ENCODE measurements at places on chromosomes 12 and 14.

GRCh38 chr14:95951359-95951758, 74.7 kb downstream of the TUNAR start:
- DNase-seq: no peak

DNA sequence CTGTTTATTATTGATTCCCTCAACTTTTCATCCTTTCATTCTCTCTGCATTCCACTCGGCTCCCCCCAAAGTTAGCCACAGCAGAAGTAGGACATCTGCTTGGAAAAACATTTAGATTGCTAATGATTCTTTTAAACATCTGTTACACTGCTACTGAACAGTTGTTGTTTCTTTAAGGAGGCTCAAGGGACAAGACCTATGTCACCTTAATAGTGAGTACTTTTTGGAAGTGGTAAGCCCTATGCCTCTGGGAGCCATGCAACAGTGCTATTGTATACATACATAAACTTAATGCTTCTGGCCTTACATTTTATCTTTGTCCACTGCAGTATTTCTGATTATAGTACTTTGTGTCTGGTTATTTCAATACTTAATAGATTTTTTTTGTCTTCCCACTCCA, 628.2 kb upstream of the FOXG1 start:
- peak; percentile 37 for DNase-seq

GRCh38 chr12:108270035-108270848, 68.9 kb downstream of the CMKLR1 start:
- no peak for DNase-seq

DNA sequence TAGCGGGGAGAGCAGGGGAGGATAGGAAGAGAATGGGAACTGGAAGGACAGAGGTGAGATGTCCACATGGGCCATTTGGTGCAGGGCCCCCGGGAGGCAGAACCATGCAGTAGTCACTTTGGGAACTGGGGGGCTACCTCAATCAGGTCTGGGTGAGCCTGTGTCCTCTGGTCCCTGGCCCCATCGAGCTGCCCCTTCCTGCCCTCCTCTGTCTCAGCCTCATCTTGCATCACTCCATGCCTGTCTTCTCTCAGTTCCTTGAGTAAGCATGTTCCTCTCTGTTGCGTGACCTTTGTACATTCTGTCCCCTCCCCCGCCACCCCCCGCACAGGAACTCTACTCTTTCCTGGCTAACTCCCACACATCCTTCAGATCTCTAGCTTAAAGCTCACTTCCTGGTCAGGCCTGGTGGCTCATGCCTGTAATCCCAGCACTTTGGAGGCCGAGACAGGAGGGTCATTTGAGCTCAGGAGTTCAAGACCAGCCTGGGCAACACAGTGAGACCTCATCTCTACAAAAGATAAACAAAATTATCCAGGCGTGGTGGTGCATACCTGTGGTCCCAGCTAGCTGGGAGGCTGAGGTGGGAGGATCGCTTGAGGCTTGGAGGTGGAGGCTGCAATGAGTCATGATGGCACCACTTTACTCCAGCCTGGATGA, 23.2 kb downstream of the FOS start:
- no peak for DNase-seq

- no peak for DNase-seq
Measured at GRCh38 chr12:132337557-132337956, 8.2 kb upstream of the GALNT9 start.

DNA sequence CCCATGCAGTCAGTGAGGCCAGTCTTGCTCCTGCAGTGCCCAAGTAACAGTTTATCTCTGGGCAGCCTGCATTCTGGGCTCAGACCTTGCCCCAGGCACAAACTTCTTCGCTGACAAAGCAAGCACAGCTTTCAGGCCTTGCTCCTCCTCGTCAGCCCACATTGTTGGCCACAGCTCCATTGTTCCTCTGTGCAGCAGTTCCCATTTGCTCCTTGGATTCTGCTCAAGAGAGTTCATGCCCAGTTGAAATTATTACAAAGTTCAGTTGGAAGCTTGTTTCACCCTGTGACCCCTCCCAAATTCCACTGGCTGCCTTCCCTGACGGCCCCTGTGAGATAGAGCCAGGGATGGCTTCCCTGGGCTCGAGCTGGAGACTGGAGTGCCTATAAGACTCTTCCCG, 163.4 kb upstream of the DDHD1 start:
- no peak for DNase-seq

DNA sequence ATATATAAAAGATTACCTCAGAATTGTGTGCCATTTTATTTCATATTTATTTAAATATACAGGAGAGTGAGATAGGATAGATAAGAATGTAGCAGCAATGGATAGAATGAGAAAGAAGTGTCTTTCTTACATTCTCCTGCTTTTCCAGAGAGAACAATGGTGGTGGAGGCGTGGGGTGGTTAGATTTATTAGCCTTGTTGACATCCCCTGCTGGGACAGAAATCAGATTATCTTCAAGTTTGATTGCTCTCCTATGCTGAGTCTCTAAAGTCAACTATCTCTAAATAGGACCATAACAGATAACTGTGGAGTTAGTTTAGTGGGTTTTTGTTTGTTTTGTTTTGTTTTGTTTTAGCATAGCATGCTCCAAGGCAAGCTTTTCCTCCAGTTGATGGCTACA, 397.6 kb downstream of the LRFN5 start:
- no peak for DNase-seq

GRCh38 chr12:50110127-50110761, 1.8 kb upstream of the COX14 start:
- DNase-seq: no peak

GRCh38 chr12:12691549-12691948, 4.4 kb downstream of the GPR19 start:
- DNase-seq: no peak

- DNase-seq: no peak
Measured at GRCh38 chr12:58557661-58558060, 362.6 kb downstream of the LRIG3 start.

DNA sequence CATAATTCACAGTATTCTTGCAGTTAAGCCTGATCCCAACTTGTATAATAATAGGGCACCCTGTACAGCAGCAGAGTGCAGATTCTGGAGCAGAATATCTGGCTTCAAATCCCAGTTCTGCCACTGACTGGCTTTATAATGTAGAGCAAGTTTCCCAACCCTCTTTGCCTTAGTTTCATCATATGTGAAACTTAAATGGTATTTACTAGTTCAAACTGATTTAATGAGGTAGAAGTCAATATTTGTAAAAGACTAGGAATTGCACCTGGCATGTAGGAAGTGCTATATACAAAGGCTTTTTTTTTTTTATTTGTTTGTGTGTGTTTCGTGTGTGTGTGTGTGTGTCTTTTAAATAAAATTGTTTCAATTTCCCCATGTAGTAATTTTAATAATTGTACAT, 125.9 kb downstream of the CCER1 start:
- no peak for DNase-seq

- DNase-seq: no peak
Measured at GRCh38 chr14:69055125-69055524, 76.0 kb upstream of the ACTN1 start.

GRCh38 chr12:68538726-68539614, 71.7 kb upstream of the RAP1B start:
- DNase-seq: no peak

Data from NCI-H1694 treated with DMSO at 0.1 percent for 48 hours (cell line).